GM12865 (cell line): ENCODE measurements at places on chromosomes 6 and 20.

GRCh38 chr20:63890201-63890576 lies 4.7 kb upstream of the DNAJC5 start:
- no peak for DNase-seq

GRCh38 chr20:38975539-38976120 lies 13.5 kb downstream of the DHX35 start:
- no peak for DNase-seq

DNA sequence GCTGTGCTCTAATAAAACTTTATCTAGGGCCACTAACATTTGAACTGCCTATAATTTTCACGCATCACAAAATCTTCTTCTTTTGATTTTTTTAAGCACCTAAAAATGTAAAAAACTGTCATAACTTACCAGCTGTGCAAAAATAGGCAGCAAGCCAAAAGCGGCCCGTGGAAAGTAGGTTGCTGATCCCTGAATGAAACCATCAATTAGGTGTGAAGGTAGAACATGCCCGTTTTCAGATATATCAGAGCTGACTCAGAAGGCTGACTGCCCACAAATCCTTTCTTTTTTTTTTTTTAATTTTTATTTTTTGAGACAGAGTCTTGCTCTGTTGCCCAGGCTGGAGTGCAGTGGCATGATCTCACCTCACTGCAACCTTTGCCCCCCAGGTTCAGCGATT lies 4.9 kb upstream of the IPCEF1 start:
- no peak for DNase-seq

DNA sequence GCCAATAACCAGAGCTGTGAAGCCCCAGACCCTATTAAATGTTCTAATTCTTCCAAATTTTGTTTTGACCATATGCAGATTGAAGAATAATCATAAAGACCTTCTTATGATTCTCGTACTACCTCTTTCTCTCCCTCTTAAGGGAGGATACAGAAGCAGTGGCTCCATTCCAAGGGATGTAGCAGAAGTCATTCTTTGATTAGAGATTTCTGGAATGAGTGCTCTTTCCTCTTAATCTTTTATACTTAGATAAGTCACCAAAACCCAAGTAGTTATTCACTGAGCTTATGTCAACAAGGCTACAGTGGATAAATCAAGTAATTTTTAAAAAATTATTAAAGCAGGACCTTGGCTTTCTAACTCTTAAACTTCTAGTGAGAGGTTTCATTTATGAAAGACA lies 266.0 kb upstream of the STXBP5 start:
- DNase-seq, result no peak

DNA sequence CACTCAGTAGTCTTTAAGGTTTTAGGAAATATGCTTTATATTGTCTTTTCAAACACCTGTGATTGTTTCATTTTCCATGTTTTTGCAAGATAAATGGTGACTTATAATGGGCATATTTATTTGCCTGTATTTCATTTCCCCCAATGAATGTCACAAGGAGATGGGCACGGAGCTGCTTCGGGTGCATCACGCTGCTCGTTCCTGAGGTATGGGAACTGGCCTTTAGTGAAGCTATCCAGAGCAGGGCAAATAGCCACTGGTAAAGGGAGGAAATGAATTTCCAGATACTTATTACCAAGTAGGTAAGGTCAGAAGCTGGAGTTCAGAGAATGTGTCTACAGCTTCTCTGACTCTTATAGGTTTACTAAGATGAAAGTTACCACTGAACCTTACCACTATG lies 3.7 kb downstream of the POU3F2 start:
- DNase-seq, result no peak

- DNase-seq, result no peak
These were observed 128.2 kb upstream of the ADGRB3 start for GRCh38 chr6:68506911-68507310.

DNA sequence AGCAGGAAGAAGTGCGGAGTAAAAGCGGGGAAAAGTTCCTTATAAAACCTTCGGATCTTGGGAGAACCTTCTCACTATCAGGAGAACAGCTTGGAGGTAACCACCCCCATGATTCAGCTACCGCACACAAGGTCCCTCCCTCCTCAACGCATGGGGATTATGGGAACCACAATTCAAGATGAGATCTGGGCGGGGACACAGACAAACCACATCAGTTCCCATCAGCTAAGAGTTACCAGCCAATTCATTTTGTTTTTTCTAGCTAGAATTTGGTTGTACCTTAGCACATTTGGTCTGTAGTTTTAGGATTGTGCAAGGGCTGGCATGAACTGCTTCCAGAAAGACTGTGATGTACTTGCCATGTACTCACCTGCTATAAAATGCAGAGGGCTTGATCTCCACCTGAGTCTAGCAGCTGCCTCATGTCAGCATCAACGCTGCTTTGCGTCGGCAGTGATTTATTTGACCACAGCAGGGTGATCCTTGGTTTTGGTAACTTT lies 94.7 kb upstream of the SLC2A12 start:
- DNase-seq, result no peak
